ENCODE measurements at places on chromosomes 2 and 18.

DNA sequence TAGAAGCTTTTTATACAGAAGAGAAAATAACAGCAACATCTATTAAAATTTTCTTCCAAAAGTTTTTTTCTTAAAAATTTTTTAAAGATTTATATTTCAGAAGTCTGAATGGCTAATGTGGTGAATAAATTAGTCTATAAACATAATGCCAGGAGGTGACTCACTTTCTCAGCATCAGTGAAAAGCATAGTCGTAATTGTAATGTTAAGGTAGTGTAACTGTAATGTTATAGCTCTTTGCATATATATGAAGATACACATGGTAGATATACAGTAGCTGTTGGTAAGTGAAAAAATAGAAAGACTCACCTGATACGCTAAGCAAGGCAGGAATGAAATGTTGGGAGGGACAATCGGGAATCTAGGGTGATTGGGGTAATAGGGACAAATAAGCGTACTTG, 5.5 kb downstream of the TIMM21 start:
- no peak for DNase-seq

- no peak for DNase-seq
These were observed 529.1 kb downstream of the IRS1 start for GRCh38 chr2:226270285-226271058.

- no peak for DNase-seq
These were observed 283.2 kb downstream of the CYRIA start for GRCh38 chr2:16382451-16382850.

- peak; percentile 29 for DNase-seq
These were observed 20.7 kb downstream of the LIPG start for GRCh38 chr18:49582579-49582978.

- no peak for DNase-seq
These were observed 108.0 kb upstream of the SALL3 start for GRCh38 chr18:78871618-78872017.

Data from bronchial epithelial cell (primary cell).